ENCODE measurements at places on chromosomes 1 and 21. TPM values are rescaled to one million over a fixed set of nuclear protein-coding genes. Genes with fewer than 3 reads are reported as not detected.
A peak's percentile ranks its signal among the peaks of the same experiment; 100 is the strongest.

DNA sequence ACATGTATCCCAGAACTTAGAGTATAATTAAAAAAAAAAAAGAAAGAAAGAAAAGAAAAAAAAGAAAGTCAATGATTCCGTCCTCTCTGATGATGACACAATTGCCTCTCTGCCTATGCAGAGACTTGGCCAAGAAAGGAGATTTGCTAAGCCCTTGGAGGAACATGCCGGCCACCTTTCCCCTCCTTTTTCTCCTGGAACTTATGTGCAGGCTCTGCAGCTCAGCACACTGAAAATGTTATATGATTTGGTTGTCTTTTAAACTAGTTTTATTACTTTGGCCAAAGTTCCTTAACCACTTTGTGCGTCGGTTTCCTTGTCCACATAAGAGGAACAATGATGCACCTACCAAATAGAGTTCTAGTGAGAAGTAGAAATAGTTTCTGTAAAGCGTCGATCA is 111.4 kb upstream of the ZNF644 start:
- H3K4me1 ChIP-seq: no peaks in the 10 kb centered on the region
- no peak for DNase-seq
- H3K4me3 ChIP-seq: no peak overlapping the region
- H3K27me3 ChIP-seq: no peaks in the 10 kb centered on the region
- no peaks in the 10 kb centered on the region for H3K36me3 ChIP-seq

GRCh38 chr1:212915245-212916091 is 34.9 kb upstream of the VASH2 start:
- peak; percentile 67 for DNase-seq
- H3K4me3 ChIP-seq: no peak overlapping the region
- H3K27ac ChIP-seq: no peak overlapping the region
- H3K36me3 ChIP-seq: no peaks in the 10 kb centered on the region
- peaks cover 11% of the 10 kb centered on the region for H3K4me1 ChIP-seq
- peaks cover 5% of the 10 kb centered on the region for H3K27me3 ChIP-seq

DNA sequence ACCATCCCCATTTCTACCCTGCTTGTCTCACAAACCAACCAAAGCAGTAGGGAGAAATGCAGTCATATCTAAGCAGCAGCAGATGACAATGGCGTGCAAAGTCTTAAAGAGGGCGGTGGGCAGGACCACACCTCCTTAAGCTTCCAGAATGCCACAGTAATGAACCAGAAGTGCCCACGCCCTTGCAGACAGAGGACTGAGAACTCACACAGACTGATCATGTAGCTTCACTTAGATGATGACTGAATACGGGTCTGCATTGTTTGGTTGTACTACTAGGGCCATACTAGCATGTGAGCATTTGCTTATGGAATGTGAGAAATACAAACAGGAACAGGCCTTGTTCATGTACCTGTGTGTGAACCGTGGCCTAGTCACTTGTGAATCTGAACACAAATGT is 246.0 kb downstream of the RPS6KC1 start:
- H3K36me3 ChIP-seq: no peaks in the 10 kb centered on the region
- DNase-seq: no peak
- H3K4me1 ChIP-seq: no peaks in the 10 kb centered on the region
- H3K27me3 ChIP-seq: no peaks in the 10 kb centered on the region
- H3K27ac ChIP-seq: no peak overlapping the region
- no peak overlapping the region for H3K4me3 ChIP-seq

The PGD gene
- total RNA-seq: 94.3 TPM

The BNIPL gene
- 0.83 TPM for total RNA-seq
